ENCODE measurements at places on chromosomes 6 and 20.
A peak's percentile ranks its signal among the peaks of the same experiment; 100 is the strongest.

- H3K27ac ChIP-seq: no peak overlapping the region
- peak; percentile 17 for DNase-seq
- peaks cover 23% of the 10 kb centered on the region for H3K36me3 ChIP-seq
- no peaks in the 10 kb centered on the region for H3K27me3 ChIP-seq
Observed at GRCh38 chr20:3898639-3899038, 9.5 kb downstream of the PANK2 start.

GRCh38 chr6:20192625-20193024, 19.6 kb downstream of the MBOAT1 start:
- H3K27ac ChIP-seq: no peak overlapping the region
- H3K4me3 ChIP-seq: no peak overlapping the region
- no peaks in the 10 kb centered on the region for H3K4me1 ChIP-seq

GRCh38 chr6:52995913-52996645, 995 bp upstream of the GSTA4 start:
- H3K27me3 ChIP-seq: no peaks in the 10 kb centered on the region
- H3K4me3 ChIP-seq: peak overlapping the region; percentile 60
- H3K36me3 ChIP-seq: no peaks in the 10 kb centered on the region
- DNase-seq: peak; percentile 75
- no peak overlapping the region for H3K27ac ChIP-seq

- H3K27ac ChIP-seq: no peak overlapping the region
- no peaks in the 10 kb centered on the region for H3K36me3 ChIP-seq
- no peaks in the 10 kb centered on the region for H3K27me3 ChIP-seq
- H3K4me1 ChIP-seq: no peaks in the 10 kb centered on the region
- no peak overlapping the region for H3K4me3 ChIP-seq
- DNase-seq: no peak
Observed at GRCh38 chr20:40519918-40520317, 169.1 kb downstream of the MAFB start.

GRCh38 chr20:32521780-32522525, 63.2 kb downstream of the NOL4L start:
- no peak overlapping the region for H3K4me3 ChIP-seq
- peak; percentile 74 for DNase-seq
- H3K36me3 ChIP-seq: no peaks in the 10 kb centered on the region
- no peaks in the 10 kb centered on the region for H3K4me1 ChIP-seq
- no peaks in the 10 kb centered on the region for H3K27me3 ChIP-seq
- H3K27ac ChIP-seq: no peak overlapping the region

DNA sequence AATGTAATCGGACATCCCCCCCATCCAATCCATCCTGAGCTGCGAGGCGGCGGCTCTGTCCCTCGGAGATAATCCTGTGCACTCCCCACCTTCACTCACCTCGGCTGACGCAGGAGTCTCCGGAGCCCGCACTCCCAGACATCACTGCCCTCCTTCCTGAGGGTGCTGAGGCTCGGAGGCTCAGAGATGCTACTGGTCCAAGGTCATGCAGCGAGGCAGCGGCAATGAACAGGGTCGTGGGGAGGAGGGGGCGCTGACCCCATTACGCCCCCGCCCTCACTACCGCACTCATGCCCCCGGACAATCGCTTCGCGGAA, 485 bp downstream of the ADISSP start:
- peak overlapping the region; percentile 98 for H3K4me3 ChIP-seq
- peak overlapping the region; percentile 17 for H3K27ac ChIP-seq
- peaks cover 4% of the 10 kb centered on the region for H3K36me3 ChIP-seq
- H3K27me3 ChIP-seq: no peaks in the 10 kb centered on the region

- no peaks in the 10 kb centered on the region for H3K27me3 ChIP-seq
- no peaks in the 10 kb centered on the region for H3K36me3 ChIP-seq
- H3K4me1 ChIP-seq: peaks cover 24% of the 10 kb centered on the region
- no peak overlapping the region for H3K4me3 ChIP-seq
- DNase-seq: no peak
Observed at GRCh38 chr6:3026791-3027626, 27.3 kb downstream of the NQO2 start.

DNA sequence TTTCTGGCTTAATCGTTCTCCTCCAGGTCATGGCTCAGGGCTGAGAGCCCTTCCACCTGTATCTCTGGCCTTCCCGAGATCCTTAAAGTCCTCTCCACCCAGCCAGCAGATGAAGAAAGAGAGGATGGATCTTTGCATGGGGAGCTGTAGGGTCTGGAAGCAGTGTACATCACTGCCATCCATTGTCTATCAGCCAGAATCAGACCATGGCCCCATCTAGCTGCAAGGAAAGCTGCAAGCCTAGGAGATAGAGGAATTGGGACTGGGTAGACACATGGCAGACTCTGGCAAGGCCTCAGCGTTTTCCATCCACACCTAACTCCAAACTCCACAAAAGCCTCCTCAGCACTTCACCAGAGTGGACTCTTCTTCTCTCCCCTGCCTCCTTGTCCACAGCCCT, 113.8 kb upstream of the MAFB start:
- no peaks in the 10 kb centered on the region for H3K4me1 ChIP-seq
- no peak overlapping the region for H3K4me3 ChIP-seq
- DNase-seq: no peak
- H3K27me3 ChIP-seq: peaks cover 62% of the 10 kb centered on the region
- H3K27ac ChIP-seq: no peak overlapping the region

DNA sequence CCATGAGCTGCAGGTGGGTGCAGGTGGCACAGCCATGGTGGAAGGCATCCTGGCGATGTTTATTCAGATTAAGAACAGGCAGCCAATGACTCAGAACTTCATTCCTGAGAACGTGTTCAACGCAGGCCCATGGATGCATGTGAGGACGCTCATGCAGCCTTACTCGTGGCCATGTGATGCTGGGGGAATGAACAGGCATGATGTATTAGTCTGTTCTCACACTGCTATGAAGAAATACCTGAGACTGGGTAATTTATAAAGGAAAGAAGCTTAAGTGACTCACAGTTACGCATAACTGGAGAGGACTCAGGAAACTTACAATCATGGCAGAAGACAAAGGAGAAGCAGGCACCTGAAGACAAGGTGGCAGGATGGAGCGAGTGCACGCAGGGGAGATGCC, 146.6 kb downstream of the RNASET2 start:
- H3K36me3 ChIP-seq: no peaks in the 10 kb centered on the region
- no peak for DNase-seq
- no peak overlapping the region for H3K27ac ChIP-seq
- H3K4me3 ChIP-seq: no peak overlapping the region
- H3K27me3 ChIP-seq: no peaks in the 10 kb centered on the region
